ENCODE measurements at places on chromosomes 6 and 20.

DNA sequence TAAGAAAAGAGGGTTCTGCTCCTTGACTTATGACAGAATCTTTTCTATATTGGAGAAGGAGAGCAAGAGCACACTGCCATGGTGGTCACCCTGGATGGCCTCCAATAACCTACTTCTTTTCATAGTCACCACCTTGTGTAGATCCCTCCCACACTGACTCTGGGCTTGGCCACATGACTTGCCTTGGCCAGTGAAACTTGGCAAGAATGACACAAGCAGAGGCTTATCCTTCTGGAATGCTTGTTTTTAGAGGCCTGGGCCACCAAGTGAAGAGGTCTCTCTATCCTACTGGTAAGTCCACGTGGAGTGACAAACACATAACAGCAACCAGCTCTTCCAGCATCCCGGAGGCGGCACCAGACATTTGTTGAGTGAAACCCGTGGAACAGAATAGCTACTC, 349.4 kb upstream of the JARID2 start:
- DNase-seq, result no peak

- no peak for DNase-seq
Observed at GRCh38 chr6:41237128-41237527, 9.0 kb downstream of the TREML4 start.

GRCh38 chr20:48461735-48462119, 366.1 kb downstream of the PREX1 start:
- DNase-seq, result no peak

GRCh38 chr6:17820055-17820454, 113.3 kb upstream of the NUP153 start:
- DNase-seq, result no peak

DNA sequence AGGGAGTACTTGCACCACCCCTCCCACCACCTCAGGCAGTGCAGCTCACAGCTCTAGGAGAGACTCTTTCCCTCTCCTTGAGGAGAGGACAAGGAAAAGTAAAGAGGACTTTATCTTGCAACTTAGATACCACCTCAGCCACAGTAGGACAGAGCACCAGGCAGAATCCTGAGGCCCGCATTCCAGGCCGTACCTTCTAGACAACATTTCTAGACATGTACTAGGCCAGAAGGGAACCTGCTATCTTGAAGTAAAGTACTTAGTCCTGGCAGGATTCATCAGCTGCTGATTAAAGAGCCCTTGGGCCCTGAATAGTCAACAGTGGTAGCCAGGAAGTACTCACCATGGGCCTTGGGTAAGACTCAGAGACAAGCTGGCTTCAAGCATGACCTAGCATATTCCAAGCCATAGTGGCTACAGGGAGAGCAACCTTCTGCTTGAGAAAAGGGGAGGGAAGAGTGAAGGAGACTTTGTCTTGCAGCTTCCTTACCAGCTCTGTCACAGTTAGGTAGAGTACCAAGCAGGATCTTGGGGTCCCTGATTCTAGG, 384.4 kb upstream of the RNF217 start:
- no peak for DNase-seq

DNA sequence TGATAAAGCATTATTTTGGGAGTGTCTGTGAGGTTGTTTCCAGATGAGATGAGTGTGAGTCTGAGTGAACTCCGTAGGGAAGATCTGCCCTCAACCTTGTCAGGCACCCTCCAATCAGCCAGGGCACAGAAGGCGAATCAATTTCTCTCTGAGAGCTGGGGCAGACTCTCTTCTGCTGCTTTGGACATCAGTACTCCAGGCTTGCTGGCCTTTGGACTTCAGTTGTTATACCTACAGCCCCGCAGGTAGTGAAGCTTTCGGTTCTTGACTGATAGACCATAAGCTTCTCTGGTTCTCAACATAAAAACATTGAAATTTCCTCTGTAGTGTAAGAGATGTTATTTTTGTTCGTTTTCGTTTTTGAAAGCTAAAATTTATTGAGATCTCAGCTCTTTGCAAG, 71.4 kb downstream of the MAFB start:
- DNase-seq, result no peak

GRCh38 chr20:45090481-45090880, 10.4 kb downstream of the KCNS1 start:
- DNase-seq, result no peak

DNA sequence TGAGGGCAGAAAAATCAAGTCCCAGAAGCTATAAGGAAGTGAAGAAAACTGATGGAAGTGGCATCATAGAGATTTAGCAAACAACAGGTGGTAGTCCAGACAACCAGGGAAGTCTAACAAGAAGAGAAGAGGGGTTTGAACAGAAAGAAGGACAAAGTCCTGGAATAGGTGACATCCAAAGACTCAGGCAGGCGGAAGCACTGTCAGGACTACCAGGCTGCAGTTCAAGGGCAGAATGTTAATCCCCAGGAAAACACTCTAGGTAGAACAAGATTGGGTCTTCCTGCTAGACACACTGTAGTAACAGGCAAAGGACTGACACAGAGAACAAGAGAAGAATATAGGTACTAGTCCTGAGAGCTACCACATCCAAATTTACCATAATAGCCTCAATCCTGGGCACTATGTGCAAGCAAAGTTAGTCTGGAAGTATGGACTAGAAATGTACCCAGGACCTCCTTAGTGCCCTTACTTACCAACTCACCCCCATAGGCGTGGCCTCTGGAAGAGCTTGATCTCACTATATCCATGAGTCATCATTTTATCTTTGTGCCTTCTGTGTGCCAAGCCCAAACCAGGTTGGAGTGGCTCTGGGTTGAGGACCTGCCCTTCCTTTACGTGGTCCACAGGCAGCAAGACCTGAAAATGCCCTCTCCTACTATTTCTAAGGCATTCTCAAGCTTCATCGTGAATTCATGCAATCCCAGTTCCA, 2.2 kb upstream of the EPB41L2 start:
- no peak for DNase-seq

DNA sequence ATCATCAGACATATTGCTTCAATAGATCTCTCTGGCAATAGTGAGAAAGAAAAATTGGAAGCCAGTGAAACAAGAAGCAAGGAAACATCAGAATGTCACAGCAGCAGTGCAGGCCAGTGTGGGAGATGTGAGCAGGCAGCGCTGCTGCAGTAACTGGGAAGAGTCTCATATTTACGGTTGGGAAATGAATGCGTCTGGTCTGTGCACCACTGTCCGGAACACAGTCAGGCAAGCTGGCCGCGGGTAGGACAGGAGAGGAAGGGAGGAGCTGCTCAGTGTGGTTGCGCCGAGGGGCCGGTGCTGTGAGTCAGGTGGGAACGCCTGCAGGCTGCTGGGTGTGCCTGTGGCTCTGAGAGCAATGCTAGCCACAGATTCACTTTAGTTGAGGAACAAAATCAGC, 6.4 kb upstream of the PSMG4 start:
- DNase-seq, result no peak

GRCh38 chr6:142913511-142914047, 31.4 kb downstream of the HIVEP2 start:
- DNase-seq, result no peak

DNA sequence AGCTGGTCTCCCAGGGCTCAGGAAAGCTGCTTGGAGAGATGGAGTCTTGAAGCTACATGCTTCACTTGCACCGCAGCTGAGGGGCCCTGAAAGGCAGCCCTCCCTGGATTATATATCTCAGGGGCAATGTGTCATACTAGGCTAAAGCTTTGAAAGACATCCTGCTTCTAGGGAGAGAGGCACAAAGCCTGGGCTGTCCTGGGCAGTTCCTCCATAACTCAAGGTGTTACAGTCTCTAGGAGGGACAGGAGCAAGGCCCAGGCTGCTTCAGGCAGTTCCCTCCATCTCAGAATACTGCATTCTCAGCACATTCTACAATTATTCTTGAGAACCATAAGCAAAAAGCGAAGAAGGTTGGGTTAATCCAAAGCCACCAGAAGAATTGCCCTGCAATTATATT, 22.0 kb upstream of the TXNDC5 start:
- DNase-seq, result no peak

DNA sequence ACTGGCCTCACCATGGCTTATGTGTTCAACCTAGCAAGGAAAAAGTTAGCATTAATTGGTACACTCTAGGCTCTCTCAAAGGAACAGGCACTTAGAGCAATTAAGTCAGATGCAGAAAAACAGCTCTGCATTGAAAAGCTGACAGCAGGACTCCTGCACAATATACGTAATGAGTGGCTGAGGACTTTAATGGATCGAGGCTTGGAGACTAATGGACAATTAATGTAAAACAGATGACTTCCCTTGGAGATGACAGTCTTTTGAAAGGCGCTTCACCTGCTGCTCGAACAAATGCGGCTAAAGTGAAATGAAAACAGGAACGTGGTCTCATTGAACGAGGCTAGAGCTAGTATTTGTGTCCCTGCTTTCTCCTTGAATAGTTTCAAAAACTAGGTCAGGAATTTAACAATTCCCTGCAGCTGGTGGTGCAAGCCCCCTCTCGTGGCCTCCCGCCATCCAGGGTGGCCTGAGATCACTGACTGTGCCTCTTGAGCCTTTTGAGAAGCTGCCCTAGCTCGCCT, 137.1 kb downstream of the ELOVL4 start:
- peak; percentile 100 for DNase-seq

- DNase-seq, result no peak
Observed at GRCh38 chr6:136685540-136686108, 106.7 kb downstream of the MAP3K5 start.

DNA sequence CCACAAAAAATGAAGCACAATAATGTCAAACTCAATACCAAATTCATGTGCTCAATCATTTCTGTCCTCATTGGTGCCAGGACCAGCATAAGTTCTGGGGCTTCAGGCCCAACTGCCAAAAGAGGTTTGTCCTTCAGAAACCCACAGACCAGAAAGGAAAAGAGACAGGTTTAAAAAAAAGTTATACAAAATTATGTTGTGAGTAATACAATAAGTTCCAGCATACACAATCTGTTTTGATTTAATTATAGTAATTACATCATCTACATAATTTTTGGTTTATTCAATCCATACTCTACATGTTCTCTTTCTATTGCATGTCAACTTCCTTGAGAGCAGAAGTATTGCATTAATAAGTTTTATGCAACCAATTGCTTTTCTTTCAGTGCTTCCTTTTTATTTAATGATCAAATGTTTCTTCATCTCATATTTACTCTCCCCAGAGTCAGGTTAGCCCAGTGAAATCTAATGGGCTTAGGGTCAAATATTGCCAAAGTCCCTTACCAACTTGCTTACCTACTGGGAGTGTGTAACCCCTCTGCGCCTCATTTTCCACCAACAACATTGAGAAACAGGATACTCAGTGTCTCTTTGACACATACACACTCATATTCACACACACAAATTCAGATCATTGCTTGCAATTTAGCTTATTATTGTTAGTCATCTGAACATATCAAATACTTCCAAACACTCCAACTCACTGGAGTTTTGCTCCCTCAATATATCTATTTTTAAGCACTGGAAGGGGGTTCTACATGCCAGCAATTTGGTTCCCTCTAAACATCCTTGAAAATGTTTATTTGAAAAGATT, 424.4 kb upstream of the MARCKS start:
- no peak for DNase-seq

DNA sequence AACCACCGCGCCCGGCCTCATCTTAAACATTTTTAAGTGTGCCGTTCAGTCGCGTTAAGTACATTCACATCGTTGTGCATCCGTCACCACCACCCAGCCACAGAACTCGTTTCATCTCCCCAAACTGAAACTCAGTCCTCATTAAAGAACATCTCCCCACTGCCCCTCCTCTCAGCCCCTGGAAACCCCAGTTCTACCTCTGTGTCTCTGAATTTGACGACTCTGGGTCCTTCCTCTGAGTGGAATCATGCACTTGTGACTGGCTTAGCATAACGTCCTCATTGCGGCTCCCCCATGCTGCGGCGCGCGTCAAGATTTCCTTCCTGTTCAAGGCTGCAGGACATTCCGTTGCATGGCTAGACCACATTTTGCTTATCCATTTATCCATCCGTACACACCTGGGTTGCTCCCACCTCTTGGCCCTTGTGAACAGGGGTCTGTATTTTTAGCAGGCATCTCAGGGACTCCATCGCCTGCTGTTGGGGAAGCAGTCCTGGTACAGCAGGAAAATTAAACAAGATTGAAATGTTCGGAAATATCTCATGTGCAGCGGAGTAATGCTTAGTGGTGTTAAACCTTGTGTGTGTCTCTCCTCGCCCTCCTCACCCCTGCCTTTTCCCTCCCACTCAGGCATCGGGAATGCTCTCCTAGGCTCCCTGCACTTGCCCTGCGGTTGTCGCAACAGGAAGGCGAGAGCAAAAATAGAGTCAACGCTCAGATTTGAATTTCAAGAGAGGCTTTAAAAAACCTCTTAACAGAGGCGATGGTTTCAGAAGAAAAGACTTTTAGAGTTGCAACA, 127.9 kb downstream of the PXDC1 start:
- DNase-seq, result no peak

- peak; percentile 95 for DNase-seq
Observed at GRCh38 chr6:168247443-168248147, 72.0 kb downstream of the DACT2 start.

DNA sequence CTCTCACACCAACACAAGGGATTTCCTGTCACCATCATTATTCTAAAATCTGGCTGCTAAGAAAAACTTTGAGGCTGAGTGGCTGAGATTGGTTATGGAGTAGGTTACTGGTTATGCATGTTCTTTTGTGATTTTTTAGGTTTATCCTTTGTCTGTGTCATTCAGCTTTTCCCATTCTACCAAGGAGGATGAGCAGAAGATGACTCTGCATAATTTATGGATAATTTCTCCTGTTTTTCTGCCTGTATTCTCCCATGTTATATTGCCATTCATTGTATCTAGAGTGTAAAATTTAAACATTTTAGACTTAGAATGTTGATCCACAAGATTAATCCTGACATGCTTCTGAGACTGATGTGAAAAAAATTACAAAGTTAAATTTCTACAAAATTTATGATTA, 67.8 kb downstream of the SOBP start:
- no peak for DNase-seq

DNA sequence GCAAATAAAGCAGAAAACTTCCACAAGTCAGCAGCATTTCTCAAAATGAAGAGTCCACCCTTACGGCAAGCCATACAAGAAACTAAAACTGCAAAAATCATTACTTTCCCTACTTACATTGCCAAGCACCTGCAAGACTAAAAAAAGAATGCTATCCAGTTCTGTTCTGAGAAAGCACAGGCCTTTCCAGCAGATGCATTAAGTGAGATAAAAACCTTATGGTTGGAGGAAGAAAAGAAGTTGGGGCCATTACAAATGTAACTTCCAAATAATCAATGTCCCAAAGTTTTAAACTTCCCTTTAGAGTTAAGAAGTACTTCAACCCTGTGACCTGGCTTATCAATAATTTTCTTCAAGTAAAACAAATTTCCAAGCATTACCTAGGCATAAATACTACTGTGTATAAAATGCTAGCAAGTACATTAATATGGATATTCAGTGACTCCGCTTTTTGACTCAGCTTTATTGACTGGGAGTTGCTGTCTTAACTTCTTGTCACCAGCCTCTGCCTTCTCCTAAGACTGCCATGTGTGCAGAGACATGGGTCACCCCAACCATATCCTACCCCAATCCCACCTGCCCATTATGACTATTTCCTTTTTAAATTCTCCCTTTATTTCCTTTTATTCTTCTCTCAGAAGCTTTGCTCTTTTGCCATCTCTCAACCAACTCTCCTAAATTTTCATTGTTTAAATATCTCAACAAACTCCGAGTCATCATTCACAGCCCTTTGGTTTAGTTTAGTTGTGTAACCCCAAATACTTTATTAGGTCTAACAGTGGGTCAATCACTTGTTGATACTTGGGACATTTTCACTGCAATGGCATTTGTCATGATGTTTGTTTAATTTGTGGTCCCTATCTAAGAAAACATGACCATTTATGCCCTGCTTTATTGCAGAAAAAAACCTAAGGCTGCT, 49.7 kb downstream of the SLC22A23 start:
- DNase-seq, result no peak
